ENCODE measurements at places on chromosomes 11 and 22. TPM values are rescaled to one million over a fixed set of nuclear protein-coding genes. Genes with fewer than 3 reads are reported as not detected.

CALCA gene
- not detected for total RNA-seq

USP47 gene
- 61.9 TPM for total RNA-seq

SMTNL1 gene
- total RNA-seq, result not detected

FXYD2 gene
- 0.13 TPM for total RNA-seq

ARHGEF17 gene
- total RNA-seq, result 24.2 TPM

Measured in pulmonary artery endothelial cell (primary cell).